Type B pancreatic cell (in vitro differentiated cells): ENCODE measurements at places on chromosomes 16 and 17.

DNA sequence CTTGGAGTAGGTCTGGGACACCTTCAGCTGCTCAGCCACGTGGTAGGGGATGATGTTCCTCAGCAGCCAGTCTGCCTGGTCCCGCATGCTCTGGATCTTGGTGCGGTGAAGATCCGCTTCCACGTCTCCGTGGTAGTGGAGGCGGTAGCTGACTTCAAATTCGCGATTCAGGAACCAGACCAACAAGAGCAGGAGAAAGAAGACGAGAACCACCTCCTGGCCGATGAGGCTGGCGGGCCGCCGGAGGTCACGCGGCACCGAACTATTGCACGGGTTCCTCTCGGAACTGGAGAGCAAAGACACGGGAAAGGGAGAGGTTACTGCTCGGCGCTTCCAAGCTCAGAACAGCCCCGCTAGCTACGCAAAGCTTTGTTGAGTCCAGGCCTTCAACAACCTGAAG is 86.2 kb upstream of the CREBBP start:
- H3K36me3 ChIP-seq = peaks cover 12% of the 10 kb centered on the region
- no peak overlapping the region for H3K27ac ChIP-seq
- DNase-seq = no peak
- H3K4me1 ChIP-seq = peaks cover 10% of the 10 kb centered on the region
- H3K4me3 ChIP-seq = no peak overlapping the region
- peaks cover 4% of the 10 kb centered on the region for H3K27me3 ChIP-seq

- peaks cover 22% of the 10 kb centered on the region for H3K4me1 ChIP-seq
- no peaks in the 10 kb centered on the region for H3K27me3 ChIP-seq
- H3K36me3 ChIP-seq = no peaks in the 10 kb centered on the region
- H3K4me3 ChIP-seq = peak overlapping the region; percentile 9
- H3K27ac ChIP-seq = peak overlapping the region; percentile 73
Measured at GRCh38 chr17:76252040-76252954, 12.0 kb upstream of the RNF157 start.

- peaks cover 15% of the 10 kb centered on the region for H3K4me1 ChIP-seq
- no peak overlapping the region for H3K4me3 ChIP-seq
- no peaks in the 10 kb centered on the region for H3K36me3 ChIP-seq
- no peak overlapping the region for H3K27ac ChIP-seq
Measured at GRCh38 chr17:60356940-60357339, 35.0 kb downstream of the USP32 start.

DNA sequence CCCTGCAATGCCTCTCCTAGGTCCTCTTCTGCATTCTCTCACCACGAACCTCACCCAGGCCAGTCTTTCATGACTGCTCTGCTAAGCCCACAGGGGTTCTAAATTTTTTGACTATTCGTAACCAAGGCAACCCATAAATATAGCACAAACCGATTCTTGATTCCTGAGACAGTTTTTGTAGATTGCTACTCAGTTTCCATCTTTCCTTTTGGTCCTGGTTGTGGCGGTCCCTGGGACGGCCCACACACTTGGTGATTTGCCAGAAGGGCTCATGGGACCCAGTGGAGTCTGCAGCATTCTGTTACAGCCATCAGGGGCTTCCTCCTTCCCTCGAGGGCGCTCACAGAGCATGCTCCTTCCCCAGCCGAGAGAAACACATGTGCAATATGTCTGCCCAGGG is 23.4 kb upstream of the MGAT5B start:
- H3K4me1 ChIP-seq = peaks cover 6% of the 10 kb centered on the region
- H3K4me3 ChIP-seq = no peak overlapping the region
- DNase-seq = no peak
- no peak overlapping the region for H3K27ac ChIP-seq
- H3K36me3 ChIP-seq = no peaks in the 10 kb centered on the region
- peaks cover 54% of the 10 kb centered on the region for H3K27me3 ChIP-seq

DNA sequence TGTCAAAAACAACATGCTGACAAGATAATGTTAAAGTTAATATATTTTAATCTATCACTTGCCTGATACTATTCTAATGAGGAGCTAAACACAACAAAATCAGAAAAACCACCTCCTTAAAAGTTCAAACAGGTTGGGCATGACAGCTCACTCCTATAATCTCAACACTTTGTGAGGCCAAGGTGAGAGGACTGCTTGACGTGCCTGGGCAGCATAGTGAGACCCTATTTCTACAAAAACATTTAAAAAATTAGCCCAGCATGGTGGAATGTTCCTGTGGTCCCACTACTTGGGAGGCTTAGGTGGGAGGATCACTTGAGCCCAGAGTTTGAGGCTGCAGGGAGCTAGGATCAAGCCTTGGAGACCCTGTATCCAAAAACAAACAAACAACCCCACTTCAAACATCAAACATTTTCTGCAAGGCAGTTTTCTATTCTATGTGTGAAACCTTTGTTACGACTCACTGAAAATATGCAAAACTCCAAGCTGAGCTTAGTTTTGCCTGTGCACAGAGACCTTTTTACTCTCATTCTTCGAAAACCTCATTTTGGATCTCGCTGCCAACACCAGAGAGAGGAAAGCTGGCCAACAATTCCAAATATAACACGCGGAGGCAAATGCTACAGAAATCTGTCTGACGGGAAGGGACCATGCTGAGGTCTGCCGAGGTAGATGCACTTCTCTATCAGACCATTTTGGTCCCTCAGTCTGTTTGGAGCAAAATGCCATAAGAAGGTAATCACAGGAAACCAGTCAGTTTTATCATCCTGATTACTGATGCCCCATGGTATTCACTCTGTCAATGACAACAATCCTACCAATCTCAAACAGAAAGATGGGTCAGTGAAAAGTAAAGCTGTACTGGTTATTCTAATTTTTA is 6.2 kb downstream of the PHF12 start:
- H3K27me3 ChIP-seq = no peaks in the 10 kb centered on the region
- peaks cover 26% of the 10 kb centered on the region for H3K4me1 ChIP-seq
- DNase-seq = no peak
- peaks cover 13% of the 10 kb centered on the region for H3K36me3 ChIP-seq

DNA sequence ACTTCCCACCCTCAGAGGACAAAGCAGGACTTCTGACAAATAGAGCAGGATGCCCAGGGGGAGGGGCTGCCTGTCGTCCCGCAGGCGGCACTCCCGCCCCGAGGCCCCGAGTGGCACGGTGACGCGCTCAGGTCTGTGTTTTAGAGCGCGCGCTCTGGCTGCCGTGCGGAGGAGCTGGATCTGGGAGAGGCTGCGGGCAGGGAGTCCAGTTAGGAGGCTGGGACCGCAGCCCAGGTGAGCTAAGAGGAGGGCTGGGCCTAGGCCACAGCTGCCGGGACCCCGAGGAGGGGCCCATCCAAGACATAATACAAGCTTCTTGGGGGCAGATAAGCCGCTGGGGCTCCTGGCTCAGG is 6.4 kb downstream of the DOC2A start:
- peaks cover 12% of the 10 kb centered on the region for H3K27me3 ChIP-seq
- no peak overlapping the region for H3K4me3 ChIP-seq
- no peaks in the 10 kb centered on the region for H3K36me3 ChIP-seq

- no peaks in the 10 kb centered on the region for H3K36me3 ChIP-seq
- H3K27ac ChIP-seq = no peak overlapping the region
- H3K27me3 ChIP-seq = peaks cover 42% of the 10 kb centered on the region
- DNase-seq = no peak
- no peak overlapping the region for H3K4me3 ChIP-seq
Measured at GRCh38 chr16:86668136-86668910, 90.0 kb downstream of the FOXL1 start.

GRCh38 chr17:40352237-40352778 is 12.2 kb downstream of the GJD3 start:
- H3K4me3 ChIP-seq = peak overlapping the region; percentile 64
- DNase-seq = no peak
- peaks cover 19% of the 10 kb centered on the region for H3K36me3 ChIP-seq
- H3K27ac ChIP-seq = peak overlapping the region; percentile 0
- H3K27me3 ChIP-seq = no peaks in the 10 kb centered on the region

- DNase-seq = no peak
- peaks cover 9% of the 10 kb centered on the region for H3K36me3 ChIP-seq
- no peak overlapping the region for H3K27ac ChIP-seq
- no peak overlapping the region for H3K4me3 ChIP-seq
Measured at GRCh38 chr17:79830303-79830702, 8.9 kb downstream of the CBX4 start.

DNA sequence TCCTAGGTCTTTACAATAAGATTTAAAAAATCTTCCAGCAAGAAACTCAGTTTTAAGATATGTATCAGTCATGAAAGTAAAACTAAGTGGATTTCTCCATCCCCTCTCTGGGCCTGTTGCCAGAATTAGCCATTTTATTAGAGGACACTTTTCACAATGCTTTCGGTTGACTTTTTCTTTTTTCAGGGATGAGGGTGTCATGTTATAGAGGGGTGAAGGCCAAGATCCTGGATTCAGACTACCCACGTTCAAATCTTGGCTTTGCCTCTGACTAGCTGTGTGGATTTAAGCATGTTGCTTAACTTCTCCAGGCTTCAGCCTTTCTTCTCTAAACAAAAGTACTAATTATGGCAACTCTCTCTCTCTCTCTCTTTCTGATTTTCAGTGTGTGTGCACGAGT is 111.7 kb upstream of the COX10 start:
- no peaks in the 10 kb centered on the region for H3K36me3 ChIP-seq
- H3K4me3 ChIP-seq = no peak overlapping the region
- DNase-seq = no peak
- no peak overlapping the region for H3K27ac ChIP-seq
- H3K4me1 ChIP-seq = peaks cover 7% of the 10 kb centered on the region

DNA sequence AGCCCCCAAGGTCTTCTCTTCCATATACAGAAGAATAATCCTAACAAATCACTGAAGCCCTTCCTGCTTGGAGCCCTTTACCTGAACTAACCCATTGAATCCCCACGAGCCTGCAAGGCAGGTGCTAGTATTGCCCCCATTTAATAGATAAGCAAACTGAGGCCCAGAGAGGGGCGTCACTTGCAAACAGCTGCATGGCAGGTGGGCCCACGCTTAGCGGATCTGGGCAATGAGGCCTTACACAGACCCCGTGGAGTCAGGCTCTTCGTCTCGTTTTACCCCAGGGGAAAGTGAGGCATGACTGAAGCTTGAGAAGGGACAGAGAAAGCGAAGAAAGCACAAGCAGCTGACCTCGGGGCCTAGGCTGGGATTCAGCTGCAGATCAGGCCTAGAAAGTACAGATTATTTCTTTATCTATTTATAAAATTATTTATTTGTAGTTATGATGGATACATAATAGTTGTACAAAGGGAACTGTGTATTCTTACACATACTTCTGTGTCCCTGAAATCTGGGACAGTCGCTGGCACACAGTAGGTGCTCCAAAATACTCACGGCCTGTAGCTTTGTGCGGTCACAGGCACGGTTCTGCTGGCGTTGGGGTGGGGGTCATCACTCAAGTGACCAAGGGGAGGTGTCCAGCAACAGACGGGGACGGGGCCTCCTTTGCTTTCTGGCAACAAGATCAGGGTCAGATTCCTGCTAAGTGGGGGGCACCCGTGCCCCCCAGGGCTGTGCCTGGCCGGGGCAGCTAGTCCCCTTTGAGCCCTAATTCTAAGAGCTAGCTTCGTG is 223.2 kb upstream of the GSE1 start:
- H3K27ac ChIP-seq = peak overlapping the region; percentile 81
- DNase-seq = no peak
- H3K4me1 ChIP-seq = peaks cover 37% of the 10 kb centered on the region
- no peaks in the 10 kb centered on the region for H3K36me3 ChIP-seq

- H3K4me3 ChIP-seq = no peak overlapping the region
- H3K27ac ChIP-seq = no peak overlapping the region
- H3K27me3 ChIP-seq = no peaks in the 10 kb centered on the region
Measured at GRCh38 chr17:28526381-28526780, 20.2 kb downstream of the FOXN1 start.

DNA sequence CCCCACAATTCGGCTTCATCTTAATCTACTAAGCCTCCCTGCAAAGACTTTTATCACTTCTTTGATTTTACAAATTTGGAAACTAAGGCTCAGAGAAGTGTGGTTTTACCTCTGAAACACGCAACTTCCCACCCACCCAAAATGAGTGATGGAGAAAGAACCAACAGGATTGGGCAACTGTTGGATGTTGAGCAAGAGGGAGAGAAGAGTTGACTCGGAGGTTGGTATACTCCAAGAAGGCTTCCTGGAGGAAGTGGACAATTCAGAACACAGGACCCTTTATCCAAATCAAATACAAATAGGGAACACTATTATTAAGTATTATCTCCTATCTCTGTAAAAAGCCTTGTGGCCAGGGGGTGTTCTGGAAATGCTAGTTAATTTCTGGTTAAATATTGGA is 323.0 kb downstream of the C16orf95 start:
- no peak for DNase-seq
- peaks cover 69% of the 10 kb centered on the region for H3K27me3 ChIP-seq
- no peaks in the 10 kb centered on the region for H3K36me3 ChIP-seq
- H3K27ac ChIP-seq = no peak overlapping the region
- peaks cover 48% of the 10 kb centered on the region for H3K4me1 ChIP-seq

- H3K27me3 ChIP-seq = no peaks in the 10 kb centered on the region
- DNase-seq = no peak
- H3K4me1 ChIP-seq = no peaks in the 10 kb centered on the region
- H3K36me3 ChIP-seq = no peaks in the 10 kb centered on the region
- H3K27ac ChIP-seq = no peak overlapping the region
Measured at GRCh38 chr16:88500255-88500661, 47.2 kb downstream of the ZFPM1 start.

GRCh38 chr16:48125888-48126287 is 29.9 kb downstream of the ABCC12 start:
- DNase-seq = no peak
- H3K4me3 ChIP-seq = no peak overlapping the region
- H3K36me3 ChIP-seq = no peaks in the 10 kb centered on the region
- H3K27me3 ChIP-seq = no peaks in the 10 kb centered on the region

DNA sequence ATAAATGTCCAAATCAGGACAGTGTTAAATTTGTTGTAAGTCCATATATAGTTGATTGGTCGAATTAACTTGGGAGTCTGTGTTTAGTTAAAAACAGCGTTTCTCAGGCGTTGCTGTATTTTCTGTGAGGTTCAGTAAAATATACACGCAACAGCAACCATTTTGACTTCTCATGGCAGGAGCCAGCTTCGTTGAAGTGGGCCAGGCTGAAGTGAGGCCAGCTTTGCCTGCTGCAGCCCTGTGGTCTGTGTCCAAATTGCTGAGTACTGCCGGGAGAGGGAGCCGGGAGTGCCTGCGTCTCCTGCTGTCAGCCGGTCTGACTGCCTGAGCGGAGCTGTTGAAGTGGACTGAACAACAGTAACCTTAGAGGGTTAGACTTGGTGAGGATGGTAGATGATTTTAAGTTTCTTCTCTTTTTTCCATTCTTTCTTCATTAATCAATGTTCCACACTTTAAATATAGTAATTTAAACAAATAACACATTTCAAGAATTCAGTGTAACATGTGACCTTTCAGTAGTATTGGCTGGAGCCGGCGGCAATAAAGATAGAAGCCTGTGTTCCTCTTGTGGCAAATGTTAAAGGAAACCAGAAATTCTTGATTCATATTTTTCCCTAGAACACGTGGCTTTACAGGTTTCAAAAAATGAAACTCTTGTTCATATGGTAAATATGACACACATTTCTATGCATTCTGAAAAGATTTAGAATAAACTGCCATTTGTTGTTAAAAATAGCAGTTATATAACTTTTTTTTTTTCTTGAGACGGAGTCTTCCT is 37.0 kb upstream of the ZNF750 start:
- no peak for DNase-seq
- no peaks in the 10 kb centered on the region for H3K27me3 ChIP-seq
- peak overlapping the region; percentile 51 for H3K4me3 ChIP-seq
- no peaks in the 10 kb centered on the region for H3K36me3 ChIP-seq

- H3K4me3 ChIP-seq = no peak overlapping the region
- DNase-seq = no peak
- no peak overlapping the region for H3K27ac ChIP-seq
Measured at GRCh38 chr16:26598061-26598460, 468.7 kb upstream of the C16orf82 start.
